Vagina (tissue), 2 donors: ENCODE measurements at places on chromosomes 6 and 20.

DNA sequence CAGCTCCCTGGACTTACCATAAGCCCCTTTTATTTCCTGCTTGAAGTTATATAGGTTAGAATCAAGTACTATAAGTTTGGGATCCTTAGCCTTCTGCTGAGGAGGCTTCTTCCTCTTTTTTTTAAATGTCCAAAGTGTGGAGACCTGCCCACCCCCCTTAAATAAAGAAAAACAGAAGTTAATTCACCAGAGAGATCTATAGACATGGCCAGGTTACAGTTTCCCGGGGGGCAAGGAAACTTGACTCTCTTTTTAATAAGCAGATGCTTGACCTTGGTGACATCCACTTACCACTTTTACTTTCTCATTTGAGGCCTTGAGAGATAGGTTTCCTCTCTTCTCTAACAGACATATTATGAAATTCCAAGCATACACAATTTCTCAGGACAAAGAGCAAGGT is 88.3 kb downstream of the BMP2 start:
- no peak for DNase-seq
- no peak overlapping the region for H3K4me3 ChIP-seq
- no peaks in the 10 kb centered on the region for H3K27me3 ChIP-seq
- no peaks in the 10 kb centered on the region for H3K36me3 ChIP-seq
- no peaks in the 10 kb centered on the region for H3K4me1 ChIP-seq

- no peak overlapping the region for H3K4me3 ChIP-seq
- peak; percentile 83 for DNase-seq
- H3K27me3 ChIP-seq: no peaks in the 10 kb centered on the region
- H3K4me1 ChIP-seq: peaks cover 28% of the 10 kb centered on the region
- peak overlapping the region; percentile 81 for H3K27ac ChIP-seq
- H3K36me3 ChIP-seq: no peaks in the 10 kb centered on the region
Observed at GRCh38 chr6:169190970-169191369, 62.7 kb downstream of the THBS2 start.

DNA sequence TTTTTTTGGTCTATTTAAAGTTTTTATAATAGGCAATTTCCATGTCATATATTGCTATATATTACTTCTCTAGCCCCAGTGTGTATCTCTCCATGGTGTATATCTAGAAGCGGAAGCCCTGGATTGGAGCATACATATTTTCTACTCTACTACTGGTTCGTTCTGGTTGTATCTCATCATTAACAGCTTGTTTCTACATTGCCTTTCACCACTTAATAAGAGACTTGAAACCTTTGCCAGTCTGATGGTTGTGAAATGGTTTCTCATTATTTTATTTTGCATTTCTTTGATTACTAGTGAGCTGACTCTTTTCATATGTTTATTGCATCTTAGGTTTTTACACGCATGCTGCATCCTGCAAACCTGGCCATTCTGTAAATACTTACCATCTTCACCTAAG is 3.6 kb downstream of the DSTN start:
- DNase-seq: no peak
- H3K27me3 ChIP-seq: no peaks in the 10 kb centered on the region
- peaks cover 63% of the 10 kb centered on the region for H3K4me1 ChIP-seq
- H3K4me3 ChIP-seq: no peak overlapping the region

GRCh38 chr6:56752534-56752933 is 109.8 kb upstream of the DST start:
- H3K27me3 ChIP-seq: no peaks in the 10 kb centered on the region
- DNase-seq: no peak
- no peak overlapping the region for H3K4me3 ChIP-seq
- H3K27ac ChIP-seq: no peak overlapping the region
- peaks cover 21% of the 10 kb centered on the region for H3K4me1 ChIP-seq

- H3K27ac ChIP-seq: no peak overlapping the region
- no peaks in the 10 kb centered on the region for H3K27me3 ChIP-seq
- no peak overlapping the region for H3K4me3 ChIP-seq
- no peak for DNase-seq
Observed at GRCh38 chr20:41183831-41184230, 46.5 kb downstream of the PLCG1 start.

GRCh38 chr6:112946051-112946450 is 598.9 kb downstream of the RFPL4B start:
- H3K4me3 ChIP-seq: no peak overlapping the region
- H3K27ac ChIP-seq: no peak overlapping the region
- H3K36me3 ChIP-seq: no peaks in the 10 kb centered on the region
- DNase-seq: no peak

- peaks cover 56% of the 10 kb centered on the region for H3K4me1 ChIP-seq
- no peak overlapping the region for H3K27ac ChIP-seq
- H3K36me3 ChIP-seq: no peaks in the 10 kb centered on the region
- no peak overlapping the region for H3K4me3 ChIP-seq
Observed at GRCh38 chr20:5172903-5173463, 46.2 kb downstream of the CDS2 start.

- H3K4me1 ChIP-seq: no peaks in the 10 kb centered on the region
- no peaks in the 10 kb centered on the region for H3K27me3 ChIP-seq
- no peak for DNase-seq
- H3K27ac ChIP-seq: no peak overlapping the region
Observed at GRCh38 chr6:160263196-160263939, 4.7 kb upstream of the SLC22A2 start.

- no peak for DNase-seq
- peaks cover 6% of the 10 kb centered on the region for H3K4me1 ChIP-seq
- peak within 1 kb of the TSS; percentile 58 for H3K4me3 ChIP-seq
- no peaks in the 10 kb centered on the region for H3K36me3 ChIP-seq
- H3K27me3 ChIP-seq: no peaks in the 10 kb centered on the region
Observed at GRCh38 chr6:110357664-110358552, at the start of gene METTL24. METTL24 (minus strand) TSS chr6:110358349; CDS start chr6:110358272, 77 bp downstream.

DNA sequence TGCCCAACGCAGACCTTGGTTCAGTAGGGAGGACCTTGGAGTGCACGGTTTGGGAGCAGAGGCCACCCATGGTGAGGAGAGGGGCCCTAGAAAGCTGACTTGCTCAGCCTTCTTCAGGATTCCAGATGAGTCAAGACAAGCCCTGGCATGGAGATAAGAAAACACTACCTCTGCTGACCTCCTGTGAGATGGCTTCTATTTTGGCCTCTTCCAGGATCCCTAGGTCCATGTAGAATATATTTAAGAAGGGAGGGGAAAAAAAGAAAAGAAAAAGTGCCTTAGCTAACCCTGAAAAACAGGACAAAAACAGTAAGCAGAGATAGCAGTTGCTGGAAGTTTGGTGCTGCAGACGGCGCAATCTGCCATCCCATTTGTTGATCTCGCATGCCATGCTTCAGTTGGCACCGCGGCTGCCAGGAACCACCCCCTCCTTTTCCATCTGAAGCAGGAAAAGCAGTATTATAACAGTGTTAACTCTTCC is 100.0 kb downstream of the ARMC2 start:
- H3K27ac ChIP-seq: peak overlapping the region; percentile 89
- H3K4me1 ChIP-seq: peaks cover 77% of the 10 kb centered on the region
- H3K4me3 ChIP-seq: no peak overlapping the region
- no peaks in the 10 kb centered on the region for H3K36me3 ChIP-seq

- H3K27ac ChIP-seq: no peak overlapping the region
- no peaks in the 10 kb centered on the region for H3K36me3 ChIP-seq
Observed at GRCh38 chr6:82178077-82178758, 69.3 kb downstream of the IBTK start.

DNA sequence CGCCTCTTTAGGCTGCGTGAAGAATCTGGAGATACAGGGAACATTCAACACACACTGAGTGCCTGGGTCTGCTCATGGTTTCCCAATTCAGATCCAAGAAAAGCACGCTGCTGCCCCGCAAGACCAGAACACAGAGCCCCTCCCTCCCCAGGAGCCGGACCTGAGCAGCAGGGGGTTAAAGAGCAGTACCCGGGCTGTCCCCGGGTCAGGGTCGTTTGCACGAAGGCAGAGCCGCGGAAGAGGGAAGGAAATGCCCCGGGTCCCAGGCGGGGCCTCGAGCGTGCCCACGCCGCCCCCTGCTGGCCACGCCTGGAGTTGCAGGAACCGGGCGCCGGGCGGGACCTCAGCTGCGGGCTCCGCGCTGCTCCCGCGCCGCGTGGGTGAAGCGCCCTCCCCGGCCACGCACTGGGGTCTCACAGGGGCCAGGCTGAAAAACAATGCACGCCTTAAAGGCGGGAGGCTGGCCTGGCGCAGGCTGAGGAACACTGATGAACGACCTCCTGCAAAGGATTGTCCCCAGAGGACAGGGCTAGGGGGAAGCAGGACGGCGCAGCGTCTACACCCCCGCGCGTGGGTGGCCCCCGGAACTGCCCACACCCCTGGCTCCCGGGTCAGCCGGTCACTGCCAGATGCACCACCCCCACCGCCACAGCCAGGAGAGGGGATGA is 48.9 kb downstream of the ANKRD60 start:
- DNase-seq: no peak
- peak overlapping the region; percentile 25 for H3K27ac ChIP-seq
- H3K36me3 ChIP-seq: no peaks in the 10 kb centered on the region

GRCh38 chr20:41531518-41532275 is 86.5 kb downstream of the CHD6 start:
- H3K4me3 ChIP-seq: no peak overlapping the region
- H3K4me1 ChIP-seq: peaks cover 2% of the 10 kb centered on the region
- H3K36me3 ChIP-seq: peaks cover 7% of the 10 kb centered on the region
- DNase-seq: no peak

- no peak for DNase-seq
- H3K4me1 ChIP-seq: no peaks in the 10 kb centered on the region
- no peak overlapping the region for H3K4me3 ChIP-seq
- H3K27me3 ChIP-seq: no peaks in the 10 kb centered on the region
- H3K27ac ChIP-seq: no peak overlapping the region
- H3K36me3 ChIP-seq: no peaks in the 10 kb centered on the region
Observed at GRCh38 chr6:101000341-101000740, 119.2 kb upstream of the ASCC3 start.

DNA sequence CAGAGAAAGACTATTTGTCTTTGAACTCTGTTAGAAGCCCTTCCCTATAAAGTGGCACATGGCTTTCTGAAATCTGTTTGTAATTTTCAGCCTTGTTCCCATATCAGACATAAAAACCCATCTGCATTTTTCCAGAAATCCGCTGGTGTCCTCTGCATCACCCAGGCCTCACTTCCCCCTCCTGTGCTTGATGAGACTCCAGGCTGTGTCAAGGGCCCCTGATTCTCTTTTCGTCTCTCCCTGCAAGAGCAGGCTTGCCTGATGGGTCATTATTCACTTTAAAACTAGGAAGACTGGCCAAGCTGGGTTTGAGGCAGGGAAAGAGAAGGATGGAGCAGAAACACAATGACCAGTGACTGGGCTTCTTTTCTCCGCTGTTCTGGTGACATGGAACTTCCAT is 10.6 kb upstream of the PROKR2 start:
- no peak overlapping the region for H3K27ac ChIP-seq
- no peak for DNase-seq
- no peak overlapping the region for H3K4me3 ChIP-seq
- H3K4me1 ChIP-seq: no peaks in the 10 kb centered on the region

DNA sequence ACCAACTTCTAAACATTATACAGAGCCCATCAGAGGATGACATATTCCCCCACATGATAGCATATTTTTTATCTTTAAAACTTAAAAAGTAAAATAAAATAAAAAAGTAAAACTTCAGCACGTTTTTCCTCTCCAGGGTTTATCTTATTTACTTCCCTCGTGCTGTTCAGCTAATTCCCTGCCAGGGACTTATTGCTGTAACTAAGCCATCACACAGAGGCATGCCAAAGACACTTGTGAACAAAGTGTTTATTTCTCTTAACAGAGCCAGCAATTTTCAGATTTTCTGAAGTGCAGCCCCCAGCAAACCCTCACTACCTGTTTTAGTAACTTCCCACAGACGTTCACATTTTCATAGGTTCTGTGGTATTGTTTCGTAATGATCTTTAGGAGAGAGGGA is 293.8 kb downstream of the ZNF217 start:
- H3K27me3 ChIP-seq: no peaks in the 10 kb centered on the region
- no peak overlapping the region for H3K27ac ChIP-seq
- DNase-seq: no peak
- no peaks in the 10 kb centered on the region for H3K36me3 ChIP-seq
- H3K4me1 ChIP-seq: no peaks in the 10 kb centered on the region

GRCh38 chr20:44706301-44707017 is 8.7 kb upstream of the CCN5 start:
- H3K27me3 ChIP-seq: no peaks in the 10 kb centered on the region
- peaks cover 41% of the 10 kb centered on the region for H3K4me1 ChIP-seq
- no peaks in the 10 kb centered on the region for H3K36me3 ChIP-seq
- H3K27ac ChIP-seq: peak overlapping the region; percentile 83

DNA sequence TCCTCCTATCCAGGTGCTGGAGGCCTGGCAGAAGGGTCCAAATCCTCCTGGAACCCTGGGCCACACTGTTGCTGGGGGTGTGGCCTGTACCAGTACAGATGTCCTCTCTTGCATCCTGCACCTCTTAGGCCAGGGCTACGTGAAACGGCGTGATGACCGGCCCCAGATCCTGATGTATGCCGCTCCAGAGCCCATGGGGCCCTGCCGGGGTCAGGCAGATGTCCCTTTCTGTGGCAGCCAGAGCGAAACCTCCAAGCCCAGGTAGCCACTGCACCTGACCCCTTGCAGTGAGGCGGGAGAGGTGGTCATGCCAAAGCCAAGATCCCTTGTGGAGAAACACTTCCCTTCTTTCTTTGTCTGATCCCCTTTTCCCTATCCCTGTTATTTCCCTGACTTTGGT is 14.2 kb downstream of the DNPH1 start:
- no peak for DNase-seq
- H3K27me3 ChIP-seq: no peaks in the 10 kb centered on the region
- no peaks in the 10 kb centered on the region for H3K4me1 ChIP-seq
- no peak overlapping the region for H3K4me3 ChIP-seq
- peaks cover 21% of the 10 kb centered on the region for H3K36me3 ChIP-seq

DNA sequence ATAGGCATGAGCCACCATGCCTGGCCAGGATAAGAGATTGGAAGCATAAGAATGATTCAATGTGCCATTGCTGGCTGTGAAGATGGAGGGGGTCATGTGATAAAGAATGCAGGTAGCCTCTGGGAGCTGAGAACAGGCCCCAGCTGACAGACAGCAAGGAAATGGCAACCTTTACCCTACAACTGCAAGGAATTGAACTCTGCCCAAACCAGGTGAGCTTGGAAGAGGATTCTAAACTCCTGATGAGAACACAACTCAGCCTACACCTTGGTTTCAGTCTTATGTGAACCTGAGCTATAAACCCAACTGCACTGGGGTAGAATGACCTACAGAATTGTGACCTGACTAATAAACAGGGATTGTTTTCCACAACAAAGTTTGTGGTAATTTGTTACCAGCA is 82.0 kb upstream of the AKIRIN2 start:
- no peak overlapping the region for H3K27ac ChIP-seq
- no peaks in the 10 kb centered on the region for H3K36me3 ChIP-seq
- H3K4me1 ChIP-seq: peaks cover 6% of the 10 kb centered on the region
- no peak overlapping the region for H3K4me3 ChIP-seq
- no peak for DNase-seq

DNA sequence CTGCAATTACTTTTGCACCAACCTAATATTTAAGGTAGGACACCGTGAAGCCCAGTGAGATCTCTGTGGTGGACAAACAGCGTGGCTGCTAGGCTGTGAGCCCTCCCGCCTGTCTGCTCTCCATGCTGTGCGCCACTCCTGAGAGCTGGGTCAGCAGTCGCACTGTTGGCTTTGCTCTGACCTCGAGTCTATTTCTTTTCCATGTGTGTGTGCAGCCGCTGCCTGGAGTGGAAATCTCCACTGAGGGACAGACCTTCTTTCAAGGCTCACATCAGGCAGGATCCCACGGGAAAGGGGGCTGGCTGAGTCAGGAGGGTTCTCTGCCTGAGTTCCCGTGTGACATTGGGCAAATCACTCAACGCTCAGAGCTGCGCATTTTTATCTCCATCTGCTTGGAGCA is 27.1 kb downstream of the RIPOR3 start:
- peak overlapping the region; percentile 39 for H3K27ac ChIP-seq
- H3K27me3 ChIP-seq: no peaks in the 10 kb centered on the region
- peaks cover 51% of the 10 kb centered on the region for H3K4me1 ChIP-seq
- no peaks in the 10 kb centered on the region for H3K36me3 ChIP-seq
- DNase-seq: no peak
